ENCODE measurements at places on chromosomes 7 and 10.

- DNase-seq, result no peak
Observed at GRCh38 chr10:132805599-132805998, 19.7 kb upstream of the NKX6-2 start.

DNA sequence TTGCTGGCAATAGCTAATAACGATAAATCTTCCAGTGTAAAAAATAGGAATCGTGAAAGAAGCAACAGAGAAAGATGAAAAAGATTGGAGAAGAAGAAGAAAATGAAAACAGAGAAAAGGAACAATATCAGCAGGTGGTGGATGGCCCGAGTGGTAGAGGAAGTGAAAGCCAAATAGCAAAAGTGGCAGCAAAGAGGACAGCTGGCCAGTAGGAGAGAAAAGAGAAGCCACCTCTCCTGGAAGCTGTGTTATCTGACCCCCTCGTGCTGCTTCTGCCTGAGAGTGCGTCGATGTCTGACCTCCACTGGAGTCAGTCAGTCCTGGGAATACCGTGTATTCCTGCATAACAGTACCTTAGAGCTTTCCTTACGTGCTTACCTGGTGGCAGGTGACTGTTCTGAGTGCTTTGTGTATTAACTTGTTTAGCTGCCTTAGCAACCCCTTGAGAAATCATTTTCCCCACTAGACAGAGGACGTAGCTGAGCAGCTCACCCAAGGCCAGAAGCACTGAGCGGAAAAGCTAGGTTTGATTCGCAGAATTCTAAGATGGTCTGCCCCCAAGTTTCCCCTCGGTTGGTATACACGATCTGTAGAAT lies 88.3 kb downstream of the CHN2 start:
- no peak for DNase-seq

- DNase-seq, result no peak
Observed at GRCh38 chr7:128384726-128385125, 23.2 kb upstream of the PRRT4 start.

DNA sequence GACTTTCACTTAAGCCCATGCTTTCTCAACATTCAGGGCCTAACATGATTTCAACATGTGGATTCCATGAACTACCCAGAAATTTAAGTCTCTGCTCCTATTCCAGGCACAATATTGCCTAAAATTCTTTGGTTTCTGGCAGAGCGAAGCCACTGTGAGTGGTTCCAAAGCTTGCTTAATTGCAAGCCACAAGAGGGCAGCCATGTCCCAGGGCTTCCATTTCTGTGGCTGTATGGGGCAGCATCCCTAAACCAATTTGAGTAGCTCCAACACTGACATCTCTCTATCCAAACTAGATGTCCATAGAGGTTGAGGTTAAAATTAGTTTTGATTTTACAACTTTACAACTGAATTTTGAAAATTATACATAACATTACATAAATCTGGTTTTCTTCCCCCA lies 56.3 kb upstream of the MDFIC start:
- peak; percentile 64 for DNase-seq

DNA sequence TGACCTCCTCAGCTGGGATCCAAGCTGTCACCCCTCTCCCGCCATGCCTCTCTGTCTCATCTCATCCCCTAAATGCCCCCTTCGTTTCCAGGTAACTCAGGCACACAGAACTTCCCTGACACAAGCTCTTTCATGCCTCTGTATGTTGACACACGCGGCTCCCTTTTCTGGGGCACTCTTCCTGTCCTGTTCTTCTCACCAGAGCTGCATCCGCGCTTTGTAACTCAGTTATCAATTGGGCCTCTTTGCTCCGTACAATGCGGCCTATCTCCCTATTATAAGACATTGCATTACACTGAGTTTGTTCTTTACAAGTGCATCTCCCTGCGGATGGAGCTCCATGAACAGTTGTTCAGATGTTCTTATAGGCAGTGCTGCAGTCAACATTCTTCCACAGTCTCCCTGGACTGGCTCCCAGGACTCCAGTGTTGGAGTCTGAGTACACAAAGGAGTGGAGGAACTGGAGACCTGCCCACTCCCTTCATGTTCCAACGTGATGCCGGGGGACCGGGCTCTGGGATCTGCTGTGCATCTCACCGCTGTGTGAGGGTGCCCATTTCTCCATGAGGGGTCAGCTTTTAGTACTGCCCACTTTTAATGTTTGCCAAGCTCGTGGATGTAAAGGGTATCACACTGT lies 56.9 kb upstream of the TNS3 start:
- DNase-seq, result no peak

- DNase-seq, result no peak
Observed at GRCh38 chr10:69902835-69903535, 101.3 kb downstream of the COL13A1 start.

GRCh38 chr10:71076473-71077142 lies 135.8 kb upstream of the UNC5B start:
- DNase-seq, result no peak

GRCh38 chr7:23268746-23269145 lies 22.2 kb downstream of the GPNMB start:
- DNase-seq, result no peak

DNA sequence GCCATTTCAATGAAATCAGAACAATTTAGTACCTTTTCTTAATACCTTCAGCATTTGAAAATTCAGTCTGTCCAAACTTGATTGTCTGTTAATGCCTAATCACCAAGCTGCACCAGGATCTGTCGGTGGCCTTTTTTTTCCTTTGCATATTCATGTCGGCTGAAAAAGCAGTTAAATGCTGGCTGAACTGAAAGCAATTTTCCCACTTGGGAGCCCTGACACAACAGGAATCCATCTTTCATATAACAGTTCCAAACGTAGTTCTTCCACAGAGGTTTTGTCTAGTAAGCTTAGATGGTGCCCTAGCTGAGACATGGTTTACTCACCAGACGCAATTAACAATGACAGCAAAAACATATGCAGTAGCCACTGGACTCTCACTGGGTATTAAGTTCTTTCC lies 83.6 kb upstream of the CHCHD3 start:
- no peak for DNase-seq

- DNase-seq, result peak; percentile 79
Observed at GRCh38 chr10:122374859-122375678, 561 bp downstream of the PLEKHA1 start.

GRCh38 chr7:26658389-26659084 lies 205.9 kb downstream of the SKAP2 start:
- DNase-seq, result no peak

- peak; percentile 44 for DNase-seq
Observed at GRCh38 chr7:21542891-21543527, at the start of gene DNAH11. DNAH11 (plus strand) TSS chr7:21543039; CDS start chr7:21543246, 207 bp downstream.

GRCh38 chr10:79244841-79245504 lies 102.3 kb upstream of the PPIF start:
- peak; percentile 43 for DNase-seq

GRCh38 chr7:957418-958220 lies 3.1 kb upstream of the ADAP1 start:
- no peak for DNase-seq

DNA sequence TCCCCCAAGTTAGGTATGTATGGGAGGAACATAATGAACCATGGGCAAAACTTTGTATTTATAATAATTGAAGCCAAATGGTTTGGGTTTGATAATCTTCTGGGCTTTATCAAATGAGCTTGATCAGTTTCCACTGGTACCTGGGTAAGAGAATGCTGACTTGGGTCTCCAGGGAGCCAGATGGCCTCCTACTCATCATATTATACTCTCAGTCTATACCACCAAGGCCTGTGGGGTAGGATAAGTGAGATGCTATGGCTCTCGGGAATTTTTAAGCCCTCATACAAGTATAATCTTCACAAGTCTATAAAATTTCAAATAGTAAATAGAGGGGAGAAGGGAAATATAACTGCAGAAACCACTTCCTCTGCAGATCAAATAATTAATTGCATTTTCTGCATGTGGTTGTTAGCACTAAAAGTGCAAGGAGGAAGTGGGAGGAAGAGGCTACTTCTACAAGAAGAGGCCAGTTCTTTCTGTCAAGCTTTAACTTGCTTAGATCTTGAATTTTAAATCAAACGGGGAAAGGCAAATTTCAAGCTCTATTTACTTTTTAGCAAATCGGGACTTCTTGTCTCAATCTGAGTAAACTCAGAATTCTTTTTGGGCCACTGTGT lies 349.0 kb downstream of the SORCS1 start:
- no peak for DNase-seq

DNA sequence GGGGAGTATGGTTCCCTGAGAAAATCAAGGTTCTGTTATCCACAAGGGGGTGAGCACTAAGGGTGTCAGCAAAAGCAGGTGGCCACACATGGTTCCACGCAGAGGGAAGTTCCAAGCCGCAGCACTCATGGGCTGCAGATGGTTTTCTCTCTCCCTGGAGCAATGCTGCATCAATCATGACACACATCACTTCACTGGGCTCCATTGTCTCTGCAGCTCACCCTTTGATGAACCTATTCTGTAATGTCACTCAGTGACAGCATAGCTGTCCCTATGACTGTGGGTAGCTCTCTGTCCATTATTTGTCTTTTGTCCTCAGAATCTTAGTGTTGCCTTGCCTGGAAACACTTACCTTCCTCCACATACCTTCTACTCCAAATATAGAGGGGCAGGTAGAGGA lies 34.8 kb downstream of the LRRC18 start:
- DNase-seq, result no peak

DNA sequence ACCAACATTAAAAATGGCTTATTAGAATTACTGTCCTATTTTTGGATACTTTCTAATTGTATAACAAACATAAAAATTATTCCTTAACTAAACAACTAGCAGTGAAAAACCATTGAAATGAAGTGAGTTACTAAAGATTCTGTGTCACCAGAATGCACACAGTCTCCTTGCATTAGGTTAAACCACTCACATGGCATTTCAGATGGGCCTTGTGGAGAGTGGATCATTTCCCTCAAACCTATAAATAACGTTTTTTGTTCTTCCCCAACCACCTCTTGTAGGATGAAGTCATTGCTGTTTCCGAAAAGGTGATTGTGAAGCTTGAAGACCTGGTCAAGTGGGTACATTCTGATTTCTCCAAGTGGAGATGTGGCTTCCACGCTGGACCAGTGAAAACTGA lies 38.4 kb downstream of the ARID5B start:
- DNase-seq, result no peak

DNA sequence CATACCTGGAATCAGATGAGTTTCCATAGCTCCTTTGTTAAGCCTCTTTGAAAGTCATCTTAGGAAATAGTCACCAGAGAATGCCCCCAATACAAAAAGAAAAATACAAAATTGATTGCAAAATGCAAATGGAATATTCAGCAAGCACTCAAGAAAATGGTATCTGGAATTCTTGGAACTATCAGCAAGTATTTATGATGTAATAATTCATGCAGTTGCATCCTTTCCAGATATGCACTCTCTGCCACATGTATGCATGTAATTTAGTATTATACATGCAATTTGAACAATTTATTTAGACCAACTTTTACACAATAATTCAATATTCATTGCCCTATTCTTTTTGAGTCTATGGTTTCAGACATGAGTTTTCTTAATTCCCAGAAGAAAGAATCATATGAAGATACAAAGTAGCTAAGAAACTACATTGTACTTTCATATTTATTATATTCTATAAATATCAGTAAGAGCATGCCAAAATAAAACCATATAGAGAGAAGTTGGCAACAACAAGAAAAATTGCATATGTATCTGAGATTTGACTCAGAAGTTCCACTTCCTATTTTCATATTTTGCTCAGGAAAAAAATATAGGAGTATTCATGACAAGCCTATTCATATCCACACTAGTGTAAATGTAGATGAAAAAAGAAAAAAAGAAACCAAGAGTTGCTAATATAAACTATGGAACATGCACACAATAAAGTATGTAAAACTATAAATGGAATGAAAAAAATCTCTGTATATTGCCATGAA lies 338.5 kb downstream of the SEMA3D start:
- DNase-seq, result no peak

GRCh38 chr7:70408477-70408876 lies 723.5 kb upstream of the GALNT17 start:
- no peak for DNase-seq

GRCh38 chr10:133260895-133261725 lies 15.6 kb downstream of the ADAM8 start:
- DNase-seq, result peak; percentile 83

GRCh38 chr10:69957886-69958555 lies 94.6 kb upstream of the MACROH2A2 start:
- DNase-seq, result peak; percentile 13

- DNase-seq, result no peak
Observed at GRCh38 chr10:106424981-106425380, 739.5 kb downstream of the SORCS1 start.

GRCh38 chr7:64628192-64628591 lies 37.7 kb upstream of the ZNF107 start:
- DNase-seq, result no peak

GRCh38 chr10:31939797-31940708 lies 11.4 kb upstream of the ARHGAP12 start:
- DNase-seq, result no peak

- DNase-seq, result peak; percentile 14
Observed at GRCh38 chr7:11831736-11832495, at the start of gene THSD7A. THSD7A (minus strand) TSS chr7:11832198; CDS start chr7:11831946, 252 bp downstream.

DNA sequence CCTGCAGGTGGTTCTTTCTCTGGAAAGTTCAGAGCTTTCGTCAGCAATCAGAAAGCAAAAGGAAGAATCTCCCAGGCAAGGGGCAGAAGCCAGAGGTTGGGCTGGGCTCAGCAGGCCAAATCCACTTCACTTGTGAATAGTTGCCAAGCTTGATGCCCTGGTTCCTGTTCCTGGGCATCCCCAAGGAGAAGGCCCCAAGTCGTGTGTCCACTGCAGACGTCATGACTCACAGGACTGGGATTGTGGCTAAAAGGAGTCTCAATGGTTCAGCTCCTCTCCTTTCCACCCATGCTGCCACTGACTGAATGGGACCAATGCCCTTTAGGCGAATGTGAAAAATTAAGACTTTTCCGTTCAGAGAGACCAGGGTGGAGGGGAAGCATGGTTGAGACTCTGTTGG lies 38.6 kb upstream of the TRIM8 start:
- no peak for DNase-seq

DNA sequence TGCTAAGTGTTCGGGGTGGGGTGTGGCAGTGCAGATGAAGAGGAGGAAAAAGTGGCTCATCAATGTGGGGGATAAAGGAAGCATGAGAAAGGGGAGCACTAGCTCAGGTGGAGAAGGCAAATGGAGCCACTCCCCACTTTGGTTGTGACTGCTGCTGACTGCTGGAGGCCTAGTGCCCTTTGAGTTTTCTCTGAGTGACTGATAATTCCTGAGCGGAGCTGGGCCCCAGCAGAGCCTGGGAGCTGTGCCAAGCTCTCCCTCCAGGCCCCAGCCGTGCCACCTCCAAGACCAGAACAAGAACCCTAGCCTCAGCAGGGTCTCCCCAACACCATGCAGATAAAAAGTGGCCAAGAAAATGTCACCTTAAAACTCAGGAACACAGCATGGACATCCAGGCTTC lies 9.7 kb upstream of the RASSF4 start:
- DNase-seq, result no peak

All from stimulated activated naive CD8-positive, alpha-beta T cell treated with anti-CD3 and anti-CD28 coated beads, Interleukin-15, Interleukin-2, amounts not matched to agents 100 U/mL and 50 U/mL, for 24 hours (primary cell).